ENCODE measurements at places on chromosomes 7 and 10.

DNA sequence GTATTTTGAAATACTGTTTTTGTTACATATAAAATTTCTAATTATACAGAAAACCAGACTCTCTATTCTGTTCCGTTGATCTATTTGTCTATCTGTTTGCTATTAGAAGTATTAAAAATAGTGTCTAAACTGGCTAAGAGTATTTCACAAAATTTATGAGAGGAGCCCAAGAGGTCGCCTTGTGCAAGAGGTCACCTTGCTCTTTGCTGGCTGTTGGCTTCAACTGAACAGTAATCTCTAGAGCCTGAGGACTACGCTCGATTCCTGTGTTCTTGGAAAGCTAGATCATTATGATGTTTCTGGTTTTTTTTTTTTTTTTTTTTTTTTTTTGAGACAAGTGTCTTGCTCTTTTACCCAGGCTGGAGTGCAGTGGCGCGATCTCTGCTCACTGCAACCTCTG, 428.6 kb downstream of the LRMDA start:
- no peak for DNase-seq

GRCh38 chr7:71308096-71308495, 176.2 kb downstream of the GALNT17 start:
- DNase-seq: no peak

DNA sequence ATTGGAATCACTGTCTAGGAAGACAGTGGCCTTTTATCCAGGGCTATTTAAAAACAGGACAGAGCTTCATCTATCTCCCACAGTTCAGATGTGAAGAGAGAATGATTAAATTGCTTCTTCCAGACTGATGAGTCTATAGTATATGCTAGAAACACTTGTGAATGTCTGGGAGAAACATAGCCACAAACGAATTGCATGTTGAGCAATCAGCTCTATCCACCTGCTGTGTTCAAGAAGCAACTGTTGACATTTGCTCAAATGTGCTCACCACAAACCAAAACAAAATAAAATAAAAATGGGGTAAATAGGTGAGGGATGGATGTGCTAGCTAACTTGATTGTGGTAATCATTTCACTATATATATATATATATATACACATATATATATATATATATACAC, 195.1 kb downstream of the HECW1 start:
- no peak for DNase-seq

GRCh38 chr7:22137466-22137865, 191.8 kb upstream of the CDCA7L start:
- DNase-seq: no peak

DNA sequence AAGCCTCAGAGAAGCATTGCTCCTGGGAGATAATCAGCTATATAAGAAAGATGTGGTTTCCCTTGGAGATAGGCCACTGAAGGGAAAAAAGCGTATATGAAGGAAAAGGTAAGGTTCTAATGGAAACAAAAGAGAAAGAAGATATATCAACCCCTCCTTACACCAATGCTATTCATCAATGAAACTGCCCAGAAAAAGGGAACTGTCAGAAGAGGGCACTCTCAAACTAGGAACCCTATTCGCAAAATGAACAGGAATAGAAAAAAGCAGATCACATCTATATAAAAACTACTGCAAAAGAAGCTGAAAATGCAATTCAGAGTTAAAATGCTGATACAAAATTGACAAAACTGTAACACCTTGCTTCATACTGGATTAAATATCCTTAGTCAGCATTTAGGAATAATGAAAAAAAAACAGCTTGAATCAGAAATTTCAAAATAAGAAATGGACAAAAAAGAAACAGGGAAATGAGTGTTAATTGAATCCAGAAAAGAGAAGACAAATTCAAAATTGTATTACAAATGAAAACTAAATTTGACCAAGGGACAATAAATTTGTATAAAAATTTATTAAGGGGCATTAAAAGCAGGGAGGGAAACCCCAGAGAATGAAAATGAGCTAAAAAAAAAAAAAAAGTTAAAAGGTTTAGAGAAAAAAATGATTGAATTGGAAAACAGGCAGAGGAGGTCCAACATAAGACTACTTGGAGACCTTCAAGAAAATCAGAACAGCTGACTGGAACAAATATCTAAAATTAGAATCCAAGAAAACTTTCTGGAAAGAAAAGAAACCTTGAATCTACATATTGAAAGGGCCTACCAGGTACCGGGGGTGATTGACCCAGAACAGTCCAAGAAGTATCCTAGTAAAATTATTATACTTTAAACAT, 17.9 kb downstream of the NHLRC2 start:
- no peak for DNase-seq
